Common myeloid progenitor, CD34-positive (primary cell): ENCODE measurements at places on chromosomes 5 and 9.
A peak's percentile ranks its signal among the peaks of the same experiment; 100 is the strongest.

DNA sequence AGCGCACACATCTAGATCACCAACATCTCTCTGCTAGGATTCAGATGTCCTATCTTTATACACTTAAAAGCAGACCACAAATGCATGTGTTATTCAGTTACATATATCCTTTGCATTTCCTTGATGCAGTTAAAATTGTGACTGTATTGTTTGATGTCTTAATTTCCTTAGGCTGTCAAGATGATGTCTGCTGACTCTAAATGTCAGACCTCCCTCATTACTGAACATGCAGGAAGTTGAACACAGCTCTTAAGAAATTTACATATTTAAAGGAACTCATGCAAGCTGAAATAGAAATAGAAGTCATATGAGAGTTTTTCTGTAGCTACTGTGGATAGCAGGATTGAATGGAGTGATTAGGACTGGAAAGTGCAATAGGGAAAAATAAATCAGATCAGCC, 336.5 kb upstream of the SEMA6A start:
- no peaks in the 10 kb centered on the region for H3K4me1 ChIP-seq
- H3K4me3 ChIP-seq = no peak overlapping the region
- no peak for DNase-seq

DNA sequence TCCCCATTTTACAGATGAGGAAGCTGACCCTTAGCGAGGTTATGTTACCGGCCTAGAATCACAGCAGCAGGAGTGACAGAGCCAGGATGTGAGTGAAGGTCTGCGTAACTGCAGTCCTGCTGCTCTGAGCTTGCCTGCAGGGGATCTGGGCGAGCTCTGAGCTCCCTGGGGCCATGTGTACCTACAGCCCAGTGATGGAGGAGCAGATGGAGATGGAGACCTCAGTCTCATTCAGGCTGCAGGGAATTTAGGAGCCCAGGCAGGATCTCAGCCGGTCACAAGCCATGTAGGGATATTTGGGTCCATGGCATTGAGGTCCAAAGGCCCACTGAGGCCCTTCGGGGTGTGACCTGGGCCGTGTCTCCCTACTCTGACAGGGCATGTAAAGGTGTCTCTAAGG, 170.6 kb downstream of the CACNA1B start:
- H3K36me3 ChIP-seq = no peaks in the 10 kb centered on the region
- no peak overlapping the region for H3K27ac ChIP-seq
- H3K4me1 ChIP-seq = no peaks in the 10 kb centered on the region
- H3K27me3 ChIP-seq = peaks cover 6% of the 10 kb centered on the region

- H3K27me3 ChIP-seq = no peaks in the 10 kb centered on the region
- H3K27ac ChIP-seq = peak overlapping the region; percentile 2
- no peak for DNase-seq
- peaks cover 39% of the 10 kb centered on the region for H3K4me1 ChIP-seq
- peaks cover 82% of the 10 kb centered on the region for H3K36me3 ChIP-seq
- H3K4me3 ChIP-seq = no peak overlapping the region
Measured at GRCh38 chr9:123073441-123073840, 40.0 kb downstream of the GPR21 start.

GRCh38 chr9:2354856-2355696, 266.5 kb upstream of the VLDLR start:
- no peaks in the 10 kb centered on the region for H3K36me3 ChIP-seq
- H3K27ac ChIP-seq = no peak overlapping the region
- H3K4me1 ChIP-seq = no peaks in the 10 kb centered on the region
- no peak for DNase-seq
- H3K27me3 ChIP-seq = peaks cover 3% of the 10 kb centered on the region

DNA sequence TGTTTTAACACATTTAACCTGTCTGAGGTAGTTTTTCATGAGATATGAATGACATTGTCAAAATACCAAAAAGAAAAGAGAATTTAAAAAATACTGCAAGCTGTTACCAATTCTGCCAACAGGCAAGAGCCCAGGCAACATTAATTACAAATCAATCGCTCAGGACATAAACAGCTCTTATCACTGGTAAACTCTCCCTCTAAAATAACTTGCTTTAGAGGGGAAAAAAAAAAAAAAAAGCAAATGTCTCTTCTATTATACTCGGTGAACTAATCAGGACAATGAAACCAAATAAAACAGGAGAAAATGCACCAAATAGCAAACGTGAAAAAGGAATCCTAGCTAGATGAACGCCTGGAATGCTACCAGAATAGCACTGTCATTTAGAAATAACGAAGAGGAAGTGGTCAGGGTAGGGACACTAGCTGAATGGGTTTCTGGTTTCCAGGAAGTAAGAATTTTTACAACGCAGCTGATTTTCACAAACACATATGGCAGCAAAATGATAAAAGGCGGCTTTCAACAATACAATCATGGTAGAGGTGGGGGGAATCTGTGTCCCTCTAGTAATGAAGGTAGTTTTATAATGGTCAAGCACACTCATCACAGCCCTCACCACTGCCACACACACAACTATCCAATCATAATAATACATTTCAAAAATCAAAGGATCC, 94.9 kb downstream of the DENND1A start:
- no peaks in the 10 kb centered on the region for H3K36me3 ChIP-seq
- H3K4me3 ChIP-seq = peak overlapping the region; percentile 31

DNA sequence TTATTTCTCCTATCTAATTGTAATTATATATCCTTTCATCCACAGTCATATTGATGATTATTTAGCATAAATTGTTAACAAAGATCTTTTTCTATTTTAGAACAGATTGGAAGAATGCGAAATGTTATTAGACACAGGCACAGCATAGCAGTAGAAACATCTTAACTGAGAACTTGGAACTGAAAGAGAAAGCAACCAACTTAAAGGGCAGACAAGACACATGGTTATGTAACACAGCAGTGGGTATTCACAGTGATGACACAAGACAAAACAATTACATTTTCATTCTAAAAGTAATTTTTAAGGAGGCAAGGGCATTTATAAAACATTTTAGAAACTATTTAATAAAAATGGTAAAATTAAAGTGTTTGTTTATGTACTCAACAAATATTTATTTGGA, 57.7 kb upstream of the MEF2C start:
- DNase-seq = no peak
- no peak overlapping the region for H3K27ac ChIP-seq
- no peak overlapping the region for H3K4me3 ChIP-seq
- H3K27me3 ChIP-seq = no peaks in the 10 kb centered on the region
- peaks cover 3% of the 10 kb centered on the region for H3K36me3 ChIP-seq
- no peaks in the 10 kb centered on the region for H3K4me1 ChIP-seq

DNA sequence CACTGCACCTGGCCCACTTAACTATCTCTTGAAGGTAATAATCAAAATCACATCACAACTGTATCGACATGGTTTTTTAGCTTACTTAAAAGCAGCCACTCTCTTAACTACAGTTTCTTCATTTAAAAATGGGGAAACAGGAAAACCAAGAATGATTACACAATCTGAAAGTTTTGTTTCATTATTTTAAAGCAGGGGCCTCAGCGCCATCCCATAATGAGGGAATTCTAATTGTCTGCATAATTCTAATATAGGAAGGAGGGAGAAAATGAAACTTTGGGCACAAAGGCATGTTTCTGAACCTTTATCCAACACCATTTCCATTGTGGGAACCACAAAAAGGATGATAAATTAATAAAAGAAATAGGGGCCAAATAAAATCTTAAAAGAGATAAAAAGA, 7.6 kb downstream of the HACD4 start:
- H3K4me3 ChIP-seq = no peak overlapping the region
- peaks cover 16% of the 10 kb centered on the region for H3K4me1 ChIP-seq
- H3K36me3 ChIP-seq = peaks cover 4% of the 10 kb centered on the region
- no peak for DNase-seq

DNA sequence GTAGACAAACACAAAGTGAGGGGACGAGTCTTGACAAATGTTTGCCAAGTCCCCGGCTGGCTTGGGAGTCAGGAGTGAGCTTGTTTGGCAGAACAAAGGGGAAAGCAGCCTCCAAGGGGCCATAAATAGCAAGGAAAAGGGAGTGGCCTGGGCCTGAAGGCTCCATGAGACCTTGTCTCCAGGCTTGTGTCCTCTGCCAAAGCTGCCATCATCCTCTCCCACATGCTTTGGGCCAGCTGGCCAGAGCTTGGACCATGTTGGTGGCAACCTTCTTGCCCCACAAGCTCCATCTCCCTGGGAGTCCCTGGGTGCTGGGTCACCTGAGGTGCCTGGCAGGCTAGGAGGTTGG, 13.3 kb upstream of the PITX1 start:
- no peak overlapping the region for H3K4me3 ChIP-seq
- H3K36me3 ChIP-seq = no peaks in the 10 kb centered on the region
- no peak for DNase-seq
- no peak overlapping the region for H3K27ac ChIP-seq

GRCh38 chr5:54113060-54113459, 197.3 kb downstream of the ARL15 start:
- no peaks in the 10 kb centered on the region for H3K27me3 ChIP-seq
- no peak overlapping the region for H3K4me3 ChIP-seq
- no peak for DNase-seq
- peaks cover 6% of the 10 kb centered on the region for H3K4me1 ChIP-seq

GRCh38 chr5:94498199-94498598, 120.2 kb downstream of the KIAA0825 start:
- no peak for DNase-seq
- no peaks in the 10 kb centered on the region for H3K27me3 ChIP-seq
- no peaks in the 10 kb centered on the region for H3K36me3 ChIP-seq
- no peaks in the 10 kb centered on the region for H3K4me1 ChIP-seq
- H3K4me3 ChIP-seq = no peak overlapping the region
